ELR (cell line): ENCODE measurements at places on chromosomes 13 and 19.
A peak's percentile ranks its signal among the peaks of the same experiment; 100 is the strongest.

GRCh38 chr13:45950386-45951000 is 98.9 kb upstream of the SIAH3 start:
- no peak for DNase-seq

- DNase-seq, result no peak
These were observed 579 bp downstream of the RPS9 start for GRCh38 chr19:54201172-54201701.

GRCh38 chr13:36323951-36324566 is 22.1 kb downstream of the SPART start:
- DNase-seq, result peak; percentile 34

GRCh38 chr19:13215572-13216380 is 65.6 kb downstream of the IER2 start:
- peak; percentile 33 for DNase-seq

GRCh38 chr13:98776644-98777043 is 24.2 kb upstream of the SLC15A1 start:
- no peak for DNase-seq

DNA sequence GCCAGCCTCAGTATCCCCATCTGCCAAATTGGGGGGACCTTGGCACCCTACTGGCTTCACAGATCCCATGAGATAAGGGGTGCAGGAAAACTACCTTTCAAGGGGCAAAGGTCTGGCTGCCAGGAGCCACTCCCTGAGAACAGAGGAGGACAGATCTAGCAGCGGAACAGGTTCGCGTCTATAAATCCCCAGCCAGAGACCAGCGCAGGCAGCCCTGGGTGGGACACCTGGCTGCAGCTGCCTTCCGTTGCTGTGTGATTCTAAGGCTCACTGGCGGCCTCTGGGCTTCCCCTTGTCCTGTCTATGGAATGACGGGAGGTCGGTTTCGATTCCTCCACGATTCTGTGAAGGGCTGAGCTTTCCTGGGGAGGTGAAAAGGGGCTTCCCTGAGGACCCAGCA is 7.3 kb downstream of the RELB start:
- DNase-seq, result no peak

DNA sequence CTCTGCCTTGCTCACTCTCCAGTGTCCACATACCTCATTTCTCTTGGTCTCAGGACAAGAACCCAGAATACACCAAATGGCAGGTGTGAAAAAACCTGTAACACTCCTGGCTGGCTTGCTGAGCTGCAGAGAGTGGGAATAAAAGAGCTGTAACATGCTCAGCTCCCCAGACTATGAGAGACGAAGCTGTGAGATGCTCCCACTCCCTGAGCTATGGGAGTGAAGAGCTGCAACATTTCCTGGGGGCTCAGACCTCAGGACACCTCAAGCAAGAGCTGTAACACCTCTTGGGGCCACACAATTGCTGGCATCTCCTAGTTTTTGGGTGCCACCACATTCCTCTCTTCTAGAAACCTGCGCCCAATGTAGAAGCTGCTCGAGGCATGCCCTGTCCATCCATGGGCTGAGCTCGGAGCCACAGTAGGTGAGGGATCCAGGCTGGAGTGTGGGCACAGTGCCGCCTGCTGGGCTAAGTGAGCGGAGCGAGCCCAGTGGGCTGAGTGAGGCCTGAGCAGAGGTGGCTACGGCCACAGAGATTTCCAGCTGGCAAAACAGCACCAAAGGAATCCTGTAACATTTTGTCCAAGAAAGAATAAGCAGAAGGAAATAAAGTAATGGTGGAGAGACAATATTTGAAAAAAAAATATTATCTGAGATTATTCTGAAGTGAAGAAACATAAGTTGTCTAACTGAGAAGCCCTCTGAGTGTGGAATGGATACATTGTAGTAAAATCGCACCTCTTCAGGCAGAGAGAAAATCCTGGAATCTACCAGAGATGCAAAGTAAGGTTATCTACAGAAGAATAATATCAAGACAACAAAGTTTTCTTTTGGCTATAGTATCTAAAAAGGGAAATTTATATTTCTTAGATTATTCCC is 186.2 kb upstream of the PCDH9 start:
- peak; percentile 54 for DNase-seq

- DNase-seq, result no peak
These were observed 1.6 kb upstream of the SLC7A10 start for GRCh38 chr19:33227242-33227650.

- no peak for DNase-seq
These were observed 467.7 kb upstream of the NBEA start for GRCh38 chr13:34474187-34474868.

DNA sequence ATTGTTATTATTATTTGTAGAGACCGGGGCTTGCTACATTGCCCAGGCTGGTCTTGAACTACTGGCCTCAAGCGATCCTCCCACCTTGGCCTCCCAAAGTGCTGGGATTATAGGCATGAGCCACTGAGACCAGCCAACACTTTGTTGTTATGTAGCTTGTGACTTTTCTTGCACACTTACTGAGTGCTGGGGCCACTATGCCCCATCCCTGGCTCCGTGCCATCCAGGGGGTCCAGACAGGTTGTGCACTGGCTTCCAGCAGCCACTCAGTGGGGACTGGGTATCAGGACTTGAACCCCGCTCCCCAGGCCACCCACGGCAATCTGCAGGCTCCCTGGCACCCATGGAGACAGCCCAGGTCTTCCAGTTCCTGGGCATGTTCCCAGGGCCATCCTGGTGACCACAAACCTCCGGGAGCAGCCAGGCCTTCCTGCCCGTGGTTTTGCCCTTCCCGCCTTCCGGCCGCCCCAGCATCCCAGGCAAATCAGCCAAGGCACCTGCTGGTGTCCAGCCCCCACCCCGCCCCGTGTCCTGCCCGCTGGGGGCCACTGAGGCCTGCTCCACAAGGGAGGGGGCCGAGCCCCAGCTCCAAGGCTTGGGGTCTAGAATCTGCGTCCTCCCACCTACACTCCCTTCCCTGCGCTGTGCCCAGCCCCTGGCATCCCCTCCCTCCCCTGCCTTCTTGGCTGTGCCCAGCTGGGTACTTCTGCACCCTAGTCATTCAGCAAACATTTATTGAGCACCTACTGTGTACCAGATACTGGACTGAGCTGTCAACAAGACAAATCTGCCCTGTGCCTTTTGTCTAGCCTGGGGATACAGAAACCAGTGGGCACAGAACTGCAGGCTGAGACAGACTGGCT is 23.7 kb upstream of the SEMA6B start:
- peak; percentile 38 for DNase-seq

DNA sequence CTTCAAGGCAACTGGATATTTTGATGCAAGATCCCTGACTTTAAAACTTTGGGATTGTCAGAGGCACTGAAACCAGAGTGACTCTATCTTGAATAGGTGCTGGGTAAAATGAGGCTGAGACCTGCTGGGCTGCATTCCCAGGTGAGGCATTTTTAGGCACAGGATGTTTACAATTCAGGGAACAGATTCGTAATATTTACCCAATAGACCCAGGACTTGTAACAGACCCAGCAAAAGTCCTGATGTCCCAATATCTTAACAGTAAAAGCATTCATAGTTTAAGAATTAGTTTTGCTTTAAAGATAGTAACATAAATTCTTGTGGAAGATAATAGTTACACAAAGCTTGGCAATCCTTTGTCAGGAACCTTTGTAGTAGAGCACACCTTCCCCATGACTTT is 166.2 kb downstream of the FGF14 start:
- no peak for DNase-seq

DNA sequence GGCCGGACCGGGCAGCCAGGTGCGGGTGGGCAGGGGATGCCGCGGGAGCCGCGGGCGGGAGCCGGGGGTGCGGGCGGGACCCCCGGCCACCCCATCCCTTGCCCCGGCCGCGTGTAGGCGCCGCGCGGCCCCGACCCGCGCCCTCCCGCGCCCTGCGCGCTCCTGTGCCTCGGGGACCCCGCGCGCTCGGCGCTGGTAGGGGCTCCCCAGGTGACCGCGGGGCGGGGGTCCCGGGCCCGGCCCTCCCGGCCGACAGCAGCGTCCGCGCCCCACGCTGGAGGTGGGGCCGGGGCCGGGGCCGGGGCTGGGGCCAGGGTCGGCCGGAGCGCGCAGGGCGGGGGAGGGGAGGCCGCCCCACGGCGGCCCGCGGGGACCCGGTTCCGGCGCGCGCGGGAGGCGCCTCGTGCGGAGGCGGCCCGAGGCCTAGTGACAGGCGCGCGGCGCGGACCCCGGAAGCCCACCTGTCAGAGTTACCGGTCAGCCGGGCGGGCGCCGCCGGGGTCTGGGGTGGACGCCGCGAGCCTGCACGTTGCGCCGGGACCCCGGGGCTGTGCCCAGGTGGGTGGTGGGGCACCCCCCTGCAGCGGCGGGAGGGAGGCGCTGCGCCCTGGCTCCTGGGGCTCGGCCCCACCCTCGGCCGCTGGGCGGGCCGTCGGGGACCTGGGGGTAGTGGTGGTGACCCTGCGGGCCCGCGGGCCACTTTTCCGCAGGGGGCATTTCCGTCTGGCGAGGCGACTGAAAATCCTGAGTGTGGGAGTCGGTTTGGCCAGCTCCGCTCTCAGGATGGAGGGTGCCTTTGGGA is 518 bp downstream of the TFDP1 start:
- peak; percentile 42 for DNase-seq

- no peak for DNase-seq
These were observed at the start of gene ZIC5 for GRCh38 chr13:99971576-99972189. Gene ZIC5 (minus strand): TSS chr13:99971767. CDS start chr13:99971603, 164 bp downstream.

GRCh38 chr13:44273991-44274770 is 99.4 kb upstream of the SERP2 start:
- DNase-seq, result peak; percentile 74

- DNase-seq, result peak; percentile 39
These were observed 21.5 kb downstream of the COLGALT1 start for GRCh38 chr19:17576758-17577456.

GRCh38 chr19:4057931-4058692 is 8.6 kb downstream of the ZBTB7A start:
- peak; percentile 96 for DNase-seq

DNA sequence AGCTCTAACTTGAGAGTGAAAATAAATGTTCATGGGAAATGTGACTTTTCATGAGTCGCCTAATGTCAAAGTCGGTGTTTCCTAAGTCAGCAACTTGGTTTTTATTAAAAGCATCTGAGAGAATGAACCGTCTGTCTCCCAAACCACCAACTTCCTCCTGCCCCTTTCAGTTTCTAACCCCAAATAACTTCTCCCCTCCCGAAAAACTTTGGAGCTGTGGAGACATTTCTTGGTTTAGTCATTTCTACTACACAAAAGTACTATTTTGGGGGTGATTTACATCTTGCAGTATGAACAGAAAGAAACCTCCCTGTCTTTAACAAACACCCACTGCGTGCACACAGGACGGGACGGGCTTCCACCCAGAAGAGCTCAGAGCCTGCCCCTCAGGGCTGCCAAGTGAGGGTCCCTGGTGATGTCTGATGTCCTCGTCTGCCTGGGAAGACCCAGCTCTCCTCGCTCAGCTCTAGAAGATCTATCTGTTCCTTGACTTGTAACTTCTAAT is 65.0 kb downstream of the RASA3 start:
- DNase-seq, result peak; percentile 56
